ENCODE measurements at places on chromosomes 4 and X.

DNA sequence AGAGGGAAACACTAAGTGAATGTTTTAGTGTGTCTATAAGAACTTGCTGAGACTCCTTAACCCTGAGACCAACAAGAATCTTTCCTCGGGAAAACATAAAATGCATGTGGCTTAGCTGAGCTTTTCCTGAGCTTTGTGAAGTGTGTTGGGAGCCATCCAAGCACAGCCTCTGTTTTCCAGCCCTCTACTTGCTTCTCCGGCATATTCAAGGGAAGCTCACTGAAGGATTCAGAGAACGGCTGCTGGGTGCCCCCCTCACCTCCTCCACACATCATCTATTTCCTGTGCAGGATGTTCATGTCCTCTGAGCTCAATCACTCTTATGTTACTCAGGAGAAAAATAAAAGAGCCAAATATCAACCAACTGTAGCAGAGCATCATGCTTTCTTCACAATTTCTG, 492.1 kb downstream of the IL15 start:
- DNase-seq = no peak

- DNase-seq = peak; percentile 81
These were observed 104.1 kb downstream of the ASB9 start for GRCh38 chrX:15165832-15166231.

GRCh38 chr4:174996079-174996478, 77.9 kb downstream of the ADAM29 start:
- no peak for DNase-seq

DNA sequence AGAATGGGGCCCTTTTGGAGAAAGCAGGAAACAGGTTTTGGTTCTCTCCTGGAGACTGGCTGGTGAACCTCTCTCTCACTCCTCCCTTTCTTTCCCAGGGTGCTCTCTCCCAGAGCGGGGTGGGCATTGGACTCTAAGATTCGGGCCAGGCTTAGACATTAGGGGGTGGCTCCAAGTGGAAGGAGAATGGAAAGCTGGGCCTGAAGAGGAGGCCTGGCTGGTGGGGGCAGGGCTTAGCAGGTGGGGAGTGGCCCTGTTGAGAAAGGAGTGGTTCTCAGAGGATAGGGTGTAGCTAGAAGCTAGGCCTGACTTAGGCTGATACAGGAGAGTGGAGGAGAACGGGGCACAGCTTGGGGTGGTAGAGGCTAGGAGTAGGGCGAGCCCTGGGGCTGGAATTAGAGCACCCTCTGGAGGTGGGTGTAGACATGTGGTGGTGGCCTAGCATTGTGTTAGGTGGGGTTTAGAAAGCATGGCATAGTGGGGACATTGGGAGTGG, 5.7 kb downstream of the PLP2 start:
- DNase-seq = peak; percentile 28

GRCh38 chrX:84469226-84469625, 33.0 kb downstream of the HDX start:
- peak; percentile 55 for DNase-seq

- no peak for DNase-seq
These were observed 158.2 kb downstream of the SPRY1 start for GRCh38 chr4:123554801-123555232.

DNA sequence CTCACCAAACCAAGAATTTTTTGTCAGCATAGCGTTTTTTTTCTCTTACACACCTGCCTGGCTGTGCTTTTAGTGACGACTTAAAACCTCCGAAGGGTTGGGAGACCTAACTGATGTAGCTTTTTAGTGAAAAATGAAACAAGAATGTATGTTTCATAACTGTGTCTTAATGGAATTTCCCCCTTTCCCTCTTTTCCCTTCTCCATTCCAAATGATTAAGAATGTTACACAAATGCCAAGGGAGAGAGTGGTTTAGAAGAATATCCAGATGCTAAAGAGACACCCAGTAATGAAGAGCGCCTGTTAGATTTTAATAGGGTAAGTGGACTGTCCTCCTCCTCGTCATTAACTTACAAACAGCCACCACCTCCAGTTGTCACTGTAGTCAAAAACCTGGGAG, 33.2 kb upstream of the TBC1D14 start:
- DNase-seq = no peak

GRCh38 chr4:40909363-40909876, 159.7 kb downstream of the NSUN7 start:
- peak; percentile 38 for DNase-seq
